ENCODE measurements at places on chromosomes 6 and 20.
A peak's percentile ranks its signal among the peaks of the same experiment; 100 is the strongest.

DNA sequence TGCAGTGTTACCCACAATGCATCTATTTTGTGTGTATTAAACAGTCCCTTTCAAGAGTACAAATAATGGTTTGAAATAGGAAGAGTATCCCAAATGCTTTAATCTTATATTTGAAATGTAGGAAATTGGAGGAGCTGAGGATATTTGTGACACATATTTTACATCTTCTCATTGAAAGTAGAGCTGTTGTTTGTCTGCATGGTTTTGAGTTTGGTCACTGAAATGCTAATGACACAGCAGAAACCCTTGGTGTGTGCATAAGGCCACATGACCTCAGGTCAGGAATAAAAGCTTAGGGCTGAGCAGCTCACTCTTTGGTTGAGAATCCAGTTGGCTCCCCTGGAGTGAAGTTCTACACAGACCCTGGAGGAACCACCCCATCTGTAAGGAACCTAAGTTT, 49.8 kb downstream of the TPD52L1 start:
- DNase-seq = no peak

- no peak for DNase-seq
Measured at GRCh38 chr20:34943808-34944567, 11.6 kb downstream of the GSS start.

GRCh38 chr6:35751594-35751993, 14.8 kb downstream of the ARMC12 start:
- DNase-seq = no peak

GRCh38 chr6:166940643-166941068, 15.7 kb downstream of the RNASET2 start:
- no peak for DNase-seq

DNA sequence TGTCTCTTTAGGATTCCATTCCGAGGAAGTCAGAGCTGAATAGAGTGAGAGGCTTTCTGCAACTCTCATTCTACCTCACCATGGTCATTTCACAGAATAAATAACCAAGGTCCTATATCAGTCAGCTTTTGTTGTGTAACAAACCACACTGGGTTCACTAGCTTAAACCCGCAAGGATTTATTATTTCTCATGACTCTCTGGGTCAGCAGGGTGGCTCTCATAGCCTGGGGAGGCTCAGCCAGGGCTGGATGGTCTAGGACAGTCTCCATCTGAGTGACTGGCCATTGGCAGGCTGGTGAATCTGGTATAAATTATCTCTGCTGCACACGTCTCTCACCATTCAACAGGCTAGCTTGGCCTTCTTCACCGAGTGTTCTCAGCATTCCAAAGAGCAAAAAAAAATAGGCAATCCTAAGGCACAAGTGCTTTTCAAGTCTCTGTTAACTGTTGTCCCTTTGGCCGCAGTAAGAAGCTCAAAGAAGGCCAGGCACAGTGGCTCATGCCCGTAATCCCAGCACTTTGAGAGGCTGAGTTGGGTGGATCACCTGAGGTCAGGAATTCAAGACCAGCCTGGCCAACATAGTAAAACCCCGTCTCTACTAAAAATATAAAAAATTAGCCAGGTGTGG, 39.7 kb downstream of the ISM1 start:
- no peak for DNase-seq

DNA sequence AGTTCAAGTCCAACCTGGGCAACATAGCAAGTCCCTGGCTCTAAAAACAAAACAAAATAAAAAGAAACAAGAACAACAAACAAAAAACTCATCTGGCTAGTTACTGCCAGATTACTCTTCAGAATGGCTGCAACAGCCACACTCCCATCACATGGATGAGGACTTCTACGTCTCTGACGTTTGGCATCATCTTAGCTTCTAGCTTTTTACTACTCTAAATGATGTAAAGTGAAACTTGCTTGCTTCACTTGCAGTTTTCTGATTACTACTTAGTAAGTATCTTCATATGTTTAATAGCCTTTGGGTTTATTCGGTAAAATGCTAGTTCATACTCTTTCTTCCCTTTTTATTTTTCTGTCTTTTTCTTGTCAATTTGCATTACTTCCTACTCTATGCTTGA, 161.1 kb upstream of the CARMIL1 start:
- peak; percentile 57 for DNase-seq

- DNase-seq = peak; percentile 66
Measured at GRCh38 chr6:158817728-158818580, 1.2 kb downstream of the EZR start.

DNA sequence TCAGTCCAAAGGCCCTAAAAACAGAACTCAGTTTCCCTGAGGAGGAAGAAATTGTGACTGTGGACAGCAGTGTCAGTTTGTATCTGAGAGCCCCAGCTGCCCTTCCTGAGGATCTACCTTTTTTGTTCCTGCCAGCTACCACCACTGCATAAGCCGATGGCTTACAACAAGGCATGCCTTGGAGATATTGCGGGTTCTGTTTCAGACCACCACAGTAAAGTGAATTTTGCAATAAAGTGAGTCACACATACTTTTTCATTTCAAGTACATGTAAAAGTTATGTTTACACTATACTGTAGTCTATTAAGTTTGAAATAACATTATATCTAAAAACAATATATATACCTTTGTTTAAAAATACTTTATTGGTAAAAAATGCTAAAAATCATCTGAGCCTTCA, 9.6 kb upstream of the CST3 start:
- DNase-seq = no peak

DNA sequence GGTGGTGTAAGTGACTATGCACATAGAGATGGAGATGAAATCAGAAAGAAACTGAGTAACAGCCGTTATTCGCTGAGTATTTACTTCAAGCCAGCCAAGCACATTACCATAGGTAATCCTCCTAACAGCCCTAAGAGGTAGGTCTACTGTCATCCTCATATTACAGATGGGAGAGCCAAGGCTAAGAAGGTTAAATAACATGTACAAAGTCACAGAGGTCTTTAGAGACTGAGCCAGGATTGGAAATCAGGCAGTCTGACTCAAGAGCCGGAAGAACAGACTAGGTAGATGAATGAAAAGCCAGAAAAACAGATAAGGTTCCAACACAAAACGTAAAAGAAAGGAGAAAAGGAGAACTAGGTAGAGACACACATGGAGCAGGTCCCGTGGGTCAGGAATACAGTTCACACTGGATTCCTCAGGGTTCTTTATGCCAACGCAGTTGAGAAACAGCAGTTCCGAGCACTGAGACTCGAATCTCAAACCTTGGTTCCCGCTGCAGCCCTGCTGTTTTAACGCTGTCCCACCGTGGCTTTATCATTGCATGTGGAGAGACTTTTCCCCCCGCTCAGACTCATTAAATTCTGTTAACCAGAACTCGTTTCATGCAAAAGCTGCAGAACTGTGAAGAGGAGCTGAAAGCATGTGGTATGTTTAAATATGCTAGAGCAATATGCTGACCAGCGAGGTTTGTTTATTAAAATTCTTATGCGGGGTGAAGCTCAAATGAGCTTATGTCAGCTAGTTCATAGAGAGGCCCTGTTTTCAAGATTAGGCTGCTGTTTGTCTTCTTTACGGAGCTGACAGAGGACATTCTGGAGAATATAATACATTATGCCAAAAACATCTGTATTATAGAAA, 537.9 kb downstream of the CD83 start:
- DNase-seq = no peak

DNA sequence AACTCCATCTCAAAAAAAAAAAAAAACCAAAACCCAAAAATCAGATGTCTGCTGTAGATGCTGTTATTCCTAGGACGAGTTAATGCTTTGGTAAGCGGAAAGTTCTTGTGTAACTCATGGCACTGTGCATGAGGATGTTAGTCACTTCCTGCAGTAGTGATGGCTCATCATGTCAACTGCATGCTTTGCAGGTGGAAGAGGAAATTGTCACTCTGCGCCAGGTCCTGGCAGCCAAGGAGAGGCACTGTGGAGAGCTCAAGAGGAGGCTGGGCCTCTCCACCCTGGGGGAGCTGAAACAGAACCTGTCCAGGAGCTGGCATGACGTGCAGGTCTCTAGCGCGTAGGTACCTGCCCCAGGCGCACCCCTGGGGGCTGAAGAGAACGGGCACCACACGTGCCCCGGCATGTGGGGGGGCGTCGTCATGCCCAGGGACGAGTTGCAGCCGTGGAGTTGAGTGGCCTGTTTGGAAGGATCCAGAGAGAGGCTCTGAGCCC, 8.5 kb downstream of the TPD52L2 start:
- DNase-seq = no peak

DNA sequence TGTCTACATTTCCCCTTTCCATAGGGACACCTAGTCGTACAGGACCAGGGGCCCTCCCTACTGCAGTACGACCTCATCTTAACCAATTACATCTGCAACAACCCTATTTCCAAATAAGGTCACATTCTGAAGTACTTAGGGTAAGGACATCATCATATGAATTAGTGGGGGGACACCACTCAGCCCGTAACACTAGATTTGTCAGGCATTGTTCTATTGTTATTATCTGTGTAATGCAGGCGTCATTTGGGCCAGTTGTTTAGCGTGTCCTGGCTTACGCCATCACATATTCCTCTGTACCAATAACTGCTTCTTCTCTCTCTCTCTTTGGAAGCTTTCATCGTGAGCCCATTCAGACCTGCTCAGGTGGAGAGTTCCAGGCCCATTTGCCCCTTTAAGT, 89.3 kb downstream of the CAP2 start:
- no peak for DNase-seq

- no peak for DNase-seq
Measured at GRCh38 chr20:22511943-22512910, 72.1 kb downstream of the FOXA2 start.

DNA sequence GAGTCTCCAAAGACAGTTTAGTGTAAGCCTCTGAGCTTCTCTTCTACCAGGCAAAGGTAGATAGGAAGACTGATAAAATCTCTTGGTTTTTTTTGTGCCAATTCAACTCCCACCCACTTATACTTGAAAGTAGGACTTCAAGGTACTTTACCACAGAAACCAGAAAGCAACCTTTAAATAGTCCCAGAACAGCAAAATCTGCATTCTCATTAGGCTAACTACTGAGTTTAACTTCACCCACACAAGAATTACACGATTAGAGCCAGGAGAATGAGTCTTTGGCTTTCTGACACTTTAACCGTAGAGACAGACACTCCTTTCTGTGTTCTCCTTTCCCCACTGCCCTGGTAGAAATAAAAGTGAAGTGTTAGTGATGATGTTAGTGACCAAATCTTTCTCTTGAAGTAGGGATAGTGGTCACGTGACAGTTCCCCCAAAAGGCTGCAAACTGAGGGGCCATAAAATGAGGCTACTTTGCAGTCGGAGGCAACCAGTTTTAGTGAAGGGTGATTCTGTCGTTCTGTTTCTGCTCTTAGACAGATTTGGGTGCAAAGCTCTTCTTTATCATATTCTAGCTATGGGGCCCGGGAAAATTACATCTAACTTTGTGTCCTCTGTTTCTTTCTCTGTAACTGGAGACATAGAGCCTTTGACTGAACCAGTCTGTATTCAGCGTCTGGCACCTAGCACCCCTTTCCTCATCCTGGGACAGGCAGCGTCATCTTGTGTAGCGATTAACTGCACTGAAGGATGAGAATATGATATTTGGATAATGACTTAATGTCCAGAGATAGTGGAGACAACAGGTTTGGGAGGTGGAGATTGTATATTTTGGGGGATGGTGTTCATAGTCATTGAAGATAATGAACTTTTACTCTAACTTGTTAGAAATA, 206.4 kb upstream of the CITED2 start:
- no peak for DNase-seq

DNA sequence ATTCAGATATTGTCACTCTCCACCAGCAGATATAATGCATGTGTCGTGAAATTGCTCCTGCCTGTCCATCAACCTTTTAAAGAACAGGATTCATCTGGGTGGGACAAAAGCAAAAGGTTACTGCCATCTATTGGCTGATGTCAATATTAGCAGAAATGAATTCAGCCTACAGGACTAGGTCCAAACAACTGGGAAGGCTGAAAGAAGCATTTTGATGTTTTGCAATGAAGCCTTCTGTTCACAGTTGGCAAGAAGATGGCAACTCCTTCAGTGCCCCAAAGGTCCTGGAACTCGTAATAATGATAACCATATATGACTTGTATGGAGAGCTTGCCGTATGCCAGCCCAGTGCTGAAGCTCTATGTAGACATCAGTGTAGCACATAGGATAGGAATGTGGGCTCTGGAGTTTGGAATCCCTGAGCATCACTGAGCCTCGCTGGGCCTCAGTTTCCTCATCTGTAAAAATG, 7.5 kb downstream of the BCAS1 start:
- no peak for DNase-seq

DNA sequence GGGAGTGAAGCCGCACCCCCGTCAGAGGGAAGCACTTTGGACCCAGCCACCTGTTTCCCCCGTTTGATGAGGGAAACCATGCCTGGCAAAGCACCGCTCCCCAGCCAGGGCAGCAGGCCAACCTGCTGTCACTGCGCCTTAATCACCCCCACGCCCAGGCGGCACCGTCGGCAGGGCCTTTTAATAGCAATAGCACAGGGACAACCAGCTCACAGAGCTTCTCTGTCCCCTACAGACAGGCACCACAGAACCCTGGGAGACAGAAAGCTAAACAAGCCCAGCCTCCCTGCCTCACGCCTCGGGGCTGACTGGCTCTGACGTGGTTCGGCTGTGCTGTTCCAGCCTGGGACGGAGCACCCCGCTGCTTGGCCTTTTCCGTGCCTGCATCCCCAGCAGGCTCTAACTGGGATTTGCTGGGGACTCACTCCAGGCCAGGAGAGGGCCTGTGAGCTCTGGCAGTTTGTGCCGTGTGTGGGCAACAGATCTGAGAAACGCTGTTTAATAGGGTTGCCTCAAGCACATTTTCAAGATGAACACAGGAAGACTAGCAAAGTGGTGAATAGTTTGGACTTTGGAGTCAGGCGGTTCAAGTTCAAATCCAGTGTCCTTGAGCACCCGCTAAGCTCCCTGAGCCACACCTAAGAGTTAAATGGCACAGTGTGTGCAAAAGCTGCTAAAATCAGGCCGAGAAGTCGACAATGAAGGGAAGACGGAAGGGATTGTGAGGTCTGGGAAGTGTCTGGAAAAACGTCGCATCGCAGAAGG, 223.8 kb downstream of the NRN1 start:
- no peak for DNase-seq

DNA sequence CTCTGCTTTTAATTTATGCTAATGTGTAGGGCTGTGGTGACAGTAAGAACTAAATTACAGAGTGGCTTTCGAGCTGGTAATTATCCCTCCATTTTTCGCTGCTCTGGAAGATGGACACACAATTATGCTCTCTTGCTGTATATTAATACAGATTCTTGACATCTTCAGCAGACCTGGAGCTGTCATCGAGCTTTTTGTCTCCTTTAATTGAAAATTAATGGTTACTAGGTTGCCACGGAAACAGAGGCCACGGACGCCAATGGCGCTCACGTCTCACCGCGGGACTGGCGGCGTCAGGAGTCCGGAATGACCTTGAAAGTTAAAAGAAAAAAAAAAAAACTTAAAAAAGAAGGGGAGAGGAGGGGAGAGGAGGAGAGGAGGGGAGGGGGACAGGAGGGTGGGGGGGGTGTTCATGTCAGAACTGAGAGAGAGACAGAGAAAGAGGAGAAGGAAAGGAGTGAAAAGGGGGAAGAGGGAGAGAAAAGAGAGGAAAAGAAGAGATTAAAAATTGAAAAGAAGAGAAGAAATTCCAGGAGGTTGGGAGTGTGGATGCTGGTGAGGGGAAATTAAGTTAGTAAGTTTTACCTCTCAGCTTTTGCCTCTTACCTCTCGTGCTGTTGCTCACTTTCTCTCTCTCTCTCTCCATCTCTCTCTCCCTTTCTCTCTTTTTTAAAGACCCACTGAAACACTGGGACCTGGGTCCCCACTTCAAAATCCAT, 22.1 kb upstream of the FOXP4 start:
- no peak for DNase-seq

Measured in T-helper 2 cell (primary cell).